ENCODE measurements at places on chromosomes 5 and 9.
A peak's percentile ranks its signal among the peaks of the same experiment; 100 is the strongest.

- DNase-seq = no peak
Measured at GRCh38 chr9:6811436-6811835, 53.7 kb downstream of the KDM4C start.

DNA sequence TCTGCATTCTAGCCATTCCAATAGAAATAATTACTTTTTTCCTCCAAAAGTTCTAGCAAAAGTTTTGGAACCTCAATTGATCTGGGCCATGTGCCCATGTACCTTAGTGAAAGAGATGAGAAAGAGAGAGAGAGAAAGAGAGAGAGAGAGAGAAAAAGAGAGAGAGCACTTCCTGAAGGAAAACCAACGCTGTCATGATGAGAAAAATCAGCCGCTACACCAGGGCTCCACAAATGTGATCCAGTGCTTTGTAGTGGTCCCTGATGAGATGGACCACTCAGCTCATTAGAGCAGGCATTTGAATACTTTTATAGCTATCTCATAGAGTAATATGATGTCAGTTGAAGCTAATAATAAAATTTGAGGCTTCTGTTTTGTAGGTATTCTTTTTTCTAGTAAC, 7.7 kb upstream of the GAS1 start:
- no peak for DNase-seq

GRCh38 chr5:107676702-107677101, 6.0 kb upstream of the EFNA5 start:
- no peak for DNase-seq

- DNase-seq = no peak
Measured at GRCh38 chr9:128706045-128706444, 3.7 kb downstream of the PKN3 start.

DNA sequence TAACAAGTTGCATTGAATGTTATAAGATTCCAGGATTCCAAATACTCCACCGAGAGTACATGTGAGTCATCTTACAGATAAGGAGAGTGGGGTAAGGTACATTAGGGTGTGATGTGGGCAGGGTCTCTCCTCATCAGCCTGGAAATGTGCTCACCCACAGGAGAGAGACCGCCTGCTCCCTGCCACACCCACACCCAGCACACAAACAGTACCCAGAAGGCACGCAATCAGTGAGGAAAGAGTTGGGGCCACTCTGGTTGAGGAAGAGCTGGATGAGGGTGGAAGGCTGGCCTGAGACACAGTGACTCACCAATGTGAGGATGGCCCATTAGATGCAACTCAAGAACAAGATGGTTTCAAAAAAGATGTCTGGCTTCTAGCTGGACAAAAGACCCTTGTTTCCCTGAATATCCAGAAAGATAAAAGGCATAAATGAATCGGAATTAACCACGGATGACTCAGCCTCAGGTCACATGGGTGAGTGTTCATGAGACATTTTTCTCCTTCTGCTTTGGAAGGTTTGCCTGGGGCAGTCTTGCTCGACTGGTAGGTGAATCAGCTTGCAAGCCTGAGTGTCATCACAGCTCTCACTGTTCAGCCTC, 51.1 kb upstream of the LHFPL2 start:
- DNase-seq = peak; percentile 84

GRCh38 chr5:13704396-13704795, 240.1 kb downstream of the DNAH5 start:
- no peak for DNase-seq

DNA sequence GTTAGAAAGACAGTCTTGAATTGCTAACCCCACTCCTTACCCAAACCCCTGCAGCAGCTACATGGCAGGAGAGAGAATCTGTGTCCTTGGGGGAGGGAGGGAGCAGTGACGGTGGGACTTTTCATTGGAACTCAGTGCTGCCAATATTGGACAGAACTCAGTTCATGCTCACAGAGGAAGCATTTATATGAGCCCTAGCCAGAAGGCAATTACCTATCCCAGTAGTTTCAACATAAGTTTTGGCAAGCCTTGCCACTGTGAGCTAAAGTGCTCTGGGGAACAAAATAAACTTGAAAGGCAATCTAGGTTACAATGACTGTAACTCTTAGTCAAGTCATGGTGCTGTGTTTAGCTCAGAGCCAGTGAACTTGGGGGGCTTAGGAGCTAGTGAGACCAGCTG, 1013.4 kb upstream of the COX7C start:
- no peak for DNase-seq

DNA sequence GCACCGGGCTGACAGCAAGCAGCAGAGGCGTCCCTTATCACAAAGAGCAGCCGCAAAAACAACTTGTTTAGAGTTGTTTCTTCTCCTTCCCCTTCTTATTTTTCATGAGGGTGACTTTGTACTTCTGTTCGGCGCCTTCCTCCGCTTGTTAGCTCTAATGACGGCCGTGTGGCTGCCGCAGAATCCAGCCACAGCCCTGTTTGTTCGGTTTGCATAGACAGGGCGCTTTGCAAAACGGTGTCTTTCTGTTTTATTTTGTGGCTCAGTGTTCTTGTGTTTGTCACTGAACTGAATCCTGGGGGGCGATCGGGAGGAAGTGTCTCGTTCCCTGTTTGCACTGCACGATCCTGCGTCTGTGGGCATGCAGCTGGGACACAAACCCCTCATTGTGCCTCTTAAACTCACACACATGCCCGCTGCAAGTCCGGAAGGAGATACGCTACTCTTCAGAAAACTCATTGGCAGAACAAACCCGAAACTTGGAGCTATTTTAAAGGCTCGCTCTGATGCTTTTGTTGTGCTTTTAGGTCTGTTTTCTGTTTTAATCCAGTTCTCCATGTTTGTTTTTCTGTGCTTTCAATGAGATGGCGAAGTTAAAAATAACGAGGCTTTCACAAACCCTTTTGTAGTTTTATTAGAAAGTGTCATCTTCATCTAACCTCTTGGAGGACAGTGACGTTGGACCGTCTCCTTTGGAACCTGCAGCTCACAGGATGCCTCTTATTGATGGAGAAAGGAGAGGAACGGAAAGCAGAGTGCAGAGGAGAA, 213.9 kb downstream of the IRX2 start:
- DNase-seq = no peak

DNA sequence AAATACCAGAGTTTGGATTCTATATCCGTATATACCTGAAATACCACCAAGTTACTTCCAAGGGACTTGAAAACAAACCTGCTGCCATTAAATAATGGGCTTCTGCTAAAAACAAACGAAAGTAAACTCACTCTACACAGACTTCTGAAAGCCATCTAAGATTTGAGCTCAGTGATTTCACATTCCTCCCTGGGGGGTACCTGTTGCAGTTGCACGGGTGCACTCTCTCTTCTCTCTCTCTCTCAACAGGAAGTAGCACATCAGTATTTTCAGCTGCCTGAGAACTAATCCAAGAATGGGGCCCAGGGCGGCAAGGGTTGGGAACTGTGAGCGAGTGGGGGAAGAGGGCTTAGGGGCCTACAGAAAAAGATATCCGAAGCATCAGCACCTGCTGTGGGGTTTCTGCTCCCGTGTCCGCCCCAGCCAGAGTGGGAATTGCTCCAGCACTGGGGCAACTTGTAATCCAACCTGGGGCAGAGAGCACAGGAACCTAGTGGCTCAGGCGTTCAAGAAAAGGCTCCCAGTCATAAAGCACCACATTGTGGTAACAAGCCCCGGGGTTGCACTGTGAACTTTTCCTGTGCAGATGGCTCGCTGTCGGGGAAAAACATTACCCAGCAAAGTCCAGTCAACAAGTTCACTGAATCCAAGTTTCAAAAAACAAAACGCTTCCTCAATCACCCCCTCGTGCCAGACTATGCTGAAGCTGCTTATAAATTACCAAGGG, 99.8 kb downstream of the EFNA5 start:
- no peak for DNase-seq

DNA sequence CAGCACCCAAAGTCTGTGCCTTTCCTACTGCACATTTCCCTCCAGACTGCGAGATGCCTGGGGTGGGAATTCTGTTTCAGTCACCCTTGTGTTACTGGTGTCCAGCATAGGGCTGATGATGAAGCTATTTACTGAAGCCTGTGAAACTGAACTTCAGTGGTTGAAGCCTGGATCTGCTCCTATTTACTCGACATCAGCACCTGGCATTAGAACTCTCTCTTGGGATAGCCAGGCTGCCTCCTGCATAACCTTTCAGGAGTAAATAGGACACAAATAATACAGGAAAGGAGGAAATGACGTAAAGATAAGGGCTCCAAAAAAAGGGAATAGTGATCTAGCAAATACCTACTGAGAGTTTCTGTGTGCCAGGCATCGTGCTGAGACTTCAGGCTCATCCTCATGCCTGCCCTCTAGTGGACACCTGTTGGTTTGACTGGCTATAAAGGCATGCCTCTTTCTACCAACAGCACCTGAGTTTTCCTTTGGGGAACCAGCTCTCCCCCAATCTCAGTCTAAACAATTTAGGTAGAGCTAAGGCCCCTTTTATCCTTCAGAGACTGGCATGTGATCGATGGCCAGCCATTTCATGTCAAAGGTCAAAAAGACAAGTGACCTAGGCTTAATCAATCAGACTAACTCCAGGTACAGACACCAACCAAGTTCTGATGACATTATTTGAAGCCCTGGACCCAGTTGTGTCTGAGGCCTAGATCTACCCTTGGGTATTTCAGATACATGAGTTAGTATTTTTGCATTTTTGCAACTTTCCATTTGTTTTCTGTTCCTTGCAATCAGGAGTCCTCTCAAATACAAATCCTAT, 192.1 kb upstream of the TRIM32 start:
- DNase-seq = no peak

- no peak for DNase-seq
Measured at GRCh38 chr9:88682431-88682831, 147.5 kb downstream of the NXNL2 start.

- DNase-seq = no peak
Measured at GRCh38 chr9:35749515-35750255, 598 bp downstream of the RGP1 start.

DNA sequence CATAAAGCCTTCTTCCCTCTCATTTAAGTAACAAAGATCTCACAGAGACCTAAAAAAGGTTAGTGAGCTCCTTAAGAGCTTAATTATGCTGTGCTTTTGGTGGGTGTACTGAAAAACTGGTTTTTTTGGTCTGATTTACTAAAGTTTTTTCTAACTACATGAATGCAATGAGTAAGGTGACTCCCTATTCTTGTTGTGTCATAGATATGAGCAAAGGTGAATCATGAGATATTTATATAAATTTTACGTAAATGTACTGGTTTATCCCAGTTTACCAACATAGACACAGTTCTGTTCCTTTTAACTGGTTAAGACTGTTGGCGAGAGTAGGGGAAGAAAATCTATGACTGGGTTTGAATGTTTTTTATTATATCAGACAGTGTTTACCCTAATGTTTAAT, 250.5 kb downstream of the NR2F1-AS1 start:
- DNase-seq = no peak

DNA sequence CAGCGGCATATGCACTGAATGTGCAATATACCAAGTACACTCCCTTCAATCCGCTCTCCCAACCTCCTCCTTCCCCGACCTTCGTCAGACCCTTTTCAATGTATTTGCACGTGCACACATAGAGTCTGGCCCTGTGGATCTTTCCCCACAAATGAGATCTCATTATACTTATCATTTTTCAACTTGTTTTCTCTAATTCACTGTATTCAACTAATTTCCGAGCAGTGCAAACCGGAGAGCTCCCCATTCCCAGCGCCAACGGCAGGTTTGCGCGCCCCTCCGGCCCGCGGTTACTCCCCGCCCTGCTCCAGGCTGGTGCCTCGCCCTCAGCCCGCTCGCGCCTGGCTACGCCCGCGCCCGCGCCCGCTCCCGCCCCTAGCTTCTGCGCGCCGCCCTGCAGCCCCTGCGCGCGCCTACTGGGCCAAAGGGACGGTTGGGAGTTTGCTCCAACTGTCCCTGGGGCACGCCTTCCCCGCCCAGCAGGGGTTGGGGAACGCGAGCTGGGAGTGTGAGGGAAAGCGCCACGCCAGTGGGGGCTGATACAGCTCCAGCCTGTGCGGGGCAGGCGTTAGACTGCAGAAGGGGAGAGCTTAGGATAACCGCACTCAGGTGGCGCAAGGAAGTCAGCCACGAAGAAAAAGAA, 3.3 kb upstream of the CDC20B start:
- no peak for DNase-seq

DNA sequence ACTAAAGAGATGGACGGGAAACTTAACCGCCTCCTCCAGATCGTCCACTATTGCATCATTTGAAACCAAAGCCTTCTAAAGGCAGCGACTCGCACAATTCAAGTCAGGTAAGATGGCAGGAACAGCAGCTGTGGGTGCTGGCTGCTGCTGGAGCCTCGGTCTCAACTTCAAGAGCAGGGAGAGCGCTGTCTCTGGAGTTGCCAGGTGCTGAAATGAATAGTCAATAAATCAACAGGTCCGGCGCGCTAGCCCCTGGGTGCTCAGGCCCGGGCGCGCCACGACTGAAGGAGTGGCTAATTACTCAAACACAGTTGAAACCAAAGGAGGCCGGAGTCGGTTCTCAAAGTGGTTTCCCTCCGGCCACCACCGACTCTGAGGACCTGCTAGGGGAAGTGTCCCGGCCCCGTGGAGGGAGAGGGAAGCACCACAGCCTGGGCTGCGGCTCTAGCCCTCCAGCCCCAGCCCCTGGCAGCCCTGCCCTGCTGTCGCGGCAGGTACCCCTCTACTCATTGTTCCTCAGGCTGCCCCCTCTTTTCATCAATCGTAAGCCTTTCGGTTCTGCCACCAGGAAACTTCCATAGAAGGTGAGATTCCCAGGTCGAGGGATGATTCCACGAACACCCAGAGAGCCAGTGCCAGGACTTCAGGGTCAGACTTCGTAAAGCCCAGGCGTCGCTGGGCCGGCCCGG, 804 bp downstream of the TTC39B start:
- no peak for DNase-seq

GRCh38 chr5:27708534-27708933, 670.1 kb upstream of the CDH9 start:
- DNase-seq = no peak

DNA sequence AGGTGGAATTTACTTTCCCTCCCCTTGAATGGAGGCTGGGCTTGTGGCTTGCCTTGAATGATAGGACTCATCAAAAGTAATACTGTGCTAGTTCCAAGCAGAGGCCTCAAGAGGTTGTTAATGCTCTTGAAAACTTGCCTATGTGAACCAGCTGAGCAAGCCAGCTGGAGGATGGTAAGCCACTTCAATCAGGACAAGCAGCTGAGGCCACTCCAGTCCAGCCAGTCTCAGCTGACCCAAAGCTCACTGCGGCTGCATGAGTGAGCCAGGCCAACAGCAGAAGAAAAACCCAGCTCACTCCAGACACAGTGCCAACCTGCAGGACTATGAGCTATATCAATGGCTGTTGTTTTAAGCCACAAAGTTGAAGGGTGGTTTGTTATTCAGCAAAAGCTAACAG, 182.8 kb downstream of the MCTP1 start:
- no peak for DNase-seq

GRCh38 chr5:112630246-112631009, 107.3 kb upstream of the APC start:
- DNase-seq = no peak

GRCh38 chr5:11719888-11720481, 184.3 kb downstream of the CTNND2 start:
- DNase-seq = no peak

GRCh38 chr5:117859176-117859575, 1129.2 kb downstream of the DTWD2 start:
- DNase-seq = no peak
